ENCODE measurements at places on chromosomes 2 and 18.
A peak's percentile ranks its signal among the peaks of the same experiment; 100 is the strongest.

DNA sequence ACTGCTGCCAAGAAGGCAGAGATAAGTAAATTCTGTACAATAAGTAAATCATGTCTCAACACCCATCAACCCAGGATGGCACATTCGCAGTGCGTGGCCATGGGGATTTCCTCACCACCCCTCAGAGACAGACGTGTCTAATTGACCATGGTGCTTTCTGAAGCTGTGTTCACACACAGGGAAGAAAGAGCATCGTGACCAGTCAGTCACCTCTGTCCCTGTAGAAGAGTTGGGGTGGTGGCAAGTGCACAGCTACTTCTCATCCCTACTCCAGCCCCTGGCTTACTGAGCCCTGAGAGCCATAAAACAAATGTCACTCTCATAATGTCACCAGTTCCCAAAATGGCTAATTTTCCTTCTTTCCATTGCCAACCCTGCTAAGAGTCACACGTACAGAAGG lies 31.3 kb upstream of the MLPH start:
- DNase-seq, result no peak

DNA sequence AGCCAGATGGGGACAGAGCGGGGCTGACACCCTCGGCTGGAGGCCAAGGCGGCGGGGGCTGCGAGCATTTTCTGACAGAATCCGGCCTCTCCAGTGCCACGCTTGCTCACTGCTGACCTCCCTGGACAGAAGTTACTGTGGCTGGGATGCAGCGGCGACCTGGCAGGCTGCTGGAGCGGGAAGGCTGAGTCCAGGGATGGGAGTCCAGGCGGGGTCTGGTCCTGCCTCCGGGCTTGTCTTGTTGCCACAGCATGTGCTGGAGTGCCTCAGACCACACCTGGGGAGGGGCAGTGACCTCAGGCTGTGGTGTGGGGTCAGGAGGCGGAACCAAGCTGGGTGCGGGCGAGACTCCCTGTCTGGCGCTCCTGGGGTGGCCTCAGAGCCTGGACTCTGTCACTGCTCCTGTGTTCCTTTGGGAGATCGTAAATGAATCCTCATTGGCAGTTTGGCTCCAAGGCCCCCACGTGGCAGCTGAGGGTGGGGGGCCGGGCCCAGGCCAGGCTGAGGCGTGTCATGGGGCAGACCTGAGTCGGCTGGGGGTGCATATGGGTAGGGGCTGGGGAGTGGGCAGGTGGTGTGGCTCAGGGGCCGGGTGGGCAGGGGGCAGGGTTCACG lies 5.5 kb downstream of the BOK start:
- no peak for DNase-seq

DNA sequence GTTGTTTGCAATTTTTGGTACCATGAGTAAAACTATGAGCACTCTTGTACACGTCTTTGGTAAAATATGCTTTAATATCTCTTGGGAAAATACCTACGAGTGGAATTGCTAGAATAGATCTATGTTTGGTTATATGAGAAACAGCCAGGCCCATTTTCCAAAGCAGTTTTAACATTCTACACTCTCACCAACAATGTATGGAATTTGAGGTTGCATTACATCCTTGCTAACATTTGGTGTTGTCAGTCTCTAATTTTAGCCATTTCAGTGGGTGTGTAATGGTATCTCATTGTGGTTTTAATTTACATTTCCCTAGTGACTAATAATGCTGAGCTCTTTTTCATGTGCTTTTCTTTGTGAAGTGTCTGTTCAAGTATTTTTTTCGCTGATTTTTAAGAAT lies 118.9 kb upstream of the TCF4 start:
- no peak for DNase-seq

- DNase-seq, result peak; percentile 90
These were observed 261.0 kb upstream of the SIX3 start for GRCh38 chr2:44680424-44680971.

DNA sequence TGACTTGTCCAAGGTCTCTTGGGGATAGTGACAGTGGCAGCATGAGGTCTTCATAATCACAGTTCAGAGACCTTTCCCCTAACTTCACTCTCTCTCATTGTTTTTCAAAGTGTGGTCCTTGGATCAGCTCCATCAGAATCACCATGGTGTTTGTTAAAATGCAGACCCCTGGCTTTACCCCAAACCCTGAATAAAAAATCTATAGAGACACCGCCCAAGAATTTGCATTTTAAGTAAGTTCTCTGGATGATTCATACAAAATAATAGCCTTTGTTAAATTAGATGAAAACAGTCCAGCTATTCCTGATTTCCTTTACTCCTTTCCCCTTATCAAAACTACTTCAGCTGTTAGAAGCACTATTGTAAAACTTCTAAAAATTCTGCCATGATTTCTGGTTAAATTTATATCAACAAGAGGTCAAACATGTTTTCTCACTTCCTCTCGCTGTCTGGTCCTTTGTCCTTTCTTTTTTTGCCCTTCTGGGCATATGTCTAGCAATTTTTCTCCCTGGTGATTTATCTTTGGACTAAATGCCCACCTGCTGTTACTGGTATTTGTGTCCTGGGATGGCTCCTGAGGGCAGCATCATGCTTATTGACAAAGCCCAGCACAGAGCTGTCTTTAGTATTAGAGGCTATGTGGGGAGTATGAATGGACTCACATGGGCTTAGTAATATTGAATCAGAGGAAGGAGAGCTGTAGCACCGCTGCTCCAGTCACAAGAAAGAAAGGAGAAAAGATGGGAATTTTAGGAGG lies 63.4 kb downstream of the LHCGR start:
- no peak for DNase-seq

DNA sequence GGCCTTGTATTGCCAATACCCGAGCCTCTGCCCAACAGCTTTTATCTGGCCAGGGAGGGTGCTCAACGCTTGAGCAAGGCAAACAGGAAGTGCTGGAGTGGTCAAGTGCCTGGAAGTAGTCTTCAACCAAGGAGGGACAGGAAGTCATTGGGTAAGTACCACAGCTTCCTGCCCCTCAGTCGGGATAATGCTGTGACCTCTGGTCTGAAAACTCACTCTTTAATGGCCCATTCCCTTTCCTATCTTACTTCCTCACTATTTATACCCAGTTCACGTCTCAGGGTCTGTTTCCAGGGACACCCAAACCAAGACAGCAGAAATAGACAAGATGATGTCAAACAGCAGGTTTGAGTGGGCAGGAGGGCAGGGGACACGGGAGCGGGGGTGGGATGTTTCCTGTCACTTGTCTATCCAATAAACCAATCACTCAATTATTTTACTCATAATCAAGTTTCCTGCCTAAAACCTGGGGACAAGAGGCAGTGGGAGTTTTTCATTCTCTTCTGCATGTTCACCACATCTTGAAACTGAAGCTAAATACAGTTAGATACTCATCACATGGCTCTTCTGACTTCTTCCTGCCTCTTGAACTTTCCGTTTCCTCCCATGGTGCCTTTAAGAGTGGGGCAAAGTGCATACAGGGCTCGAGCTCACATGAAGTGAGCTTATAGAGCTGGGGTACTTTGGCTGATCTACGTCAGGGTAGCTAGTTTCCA lies 68.9 kb upstream of the CAB39 start:
- no peak for DNase-seq

GRCh38 chr2:35099342-35099741 lies 1256.2 kb upstream of the CRIM1 start:
- no peak for DNase-seq

DNA sequence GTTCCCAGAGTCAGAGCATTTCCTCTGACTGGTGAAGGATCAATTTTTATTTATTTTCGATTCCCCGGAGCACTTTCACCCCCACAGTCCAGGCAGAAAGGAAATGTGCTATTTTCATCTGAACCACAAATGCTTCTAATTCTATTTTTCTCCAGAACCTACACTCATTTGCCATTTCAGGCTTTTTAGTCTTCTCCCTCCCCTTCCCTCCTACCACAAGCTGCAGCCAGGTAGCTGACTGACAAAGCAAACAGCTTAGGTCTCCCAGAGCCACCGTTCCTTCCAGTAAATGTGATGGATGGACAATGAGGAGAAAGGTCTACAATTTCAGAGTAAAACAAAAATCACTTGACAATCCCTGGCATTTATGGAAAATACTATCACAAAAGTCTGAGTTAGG lies 76.9 kb downstream of the KLF7 start:
- DNase-seq, result peak; percentile 34

DNA sequence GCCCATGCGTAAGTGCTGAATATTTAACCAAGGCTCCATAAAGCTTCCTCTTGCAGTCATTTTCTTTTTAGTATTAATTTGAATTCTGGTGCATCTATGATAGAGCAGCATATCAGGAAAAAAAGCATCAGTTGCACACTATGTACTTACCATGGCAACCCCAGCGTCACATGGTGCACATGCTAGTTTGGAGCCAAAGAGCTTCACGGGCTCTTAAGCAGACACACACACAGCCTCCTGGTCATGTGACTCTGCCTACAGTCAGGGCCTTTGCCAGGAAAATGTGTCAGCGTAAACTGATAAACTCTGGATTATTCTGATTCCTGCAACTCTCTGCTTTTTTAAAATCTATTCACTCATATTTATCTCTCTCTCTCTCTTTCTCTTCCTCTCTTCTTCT lies 30.2 kb downstream of the NYAP2 start:
- DNase-seq, result peak; percentile 40

DNA sequence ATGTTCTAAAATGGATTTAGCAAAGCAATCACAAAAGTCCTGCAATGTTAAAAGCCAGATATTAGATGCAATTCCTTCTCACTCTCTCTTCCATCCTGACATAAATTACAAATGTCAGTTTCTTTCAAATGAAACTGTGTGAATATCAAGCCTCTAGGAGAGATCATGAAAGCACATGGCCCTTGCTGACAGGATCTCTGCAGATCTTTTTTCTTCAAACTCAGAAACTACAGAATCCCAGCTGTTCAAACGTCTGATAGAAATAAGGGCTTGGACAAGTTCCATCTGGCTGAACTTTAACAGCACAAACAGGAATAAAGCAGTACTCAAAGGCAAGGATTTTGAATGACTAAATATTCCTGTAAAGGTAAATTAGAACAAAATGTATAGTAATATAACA lies 47.6 kb downstream of the PDE1A start:
- no peak for DNase-seq

DNA sequence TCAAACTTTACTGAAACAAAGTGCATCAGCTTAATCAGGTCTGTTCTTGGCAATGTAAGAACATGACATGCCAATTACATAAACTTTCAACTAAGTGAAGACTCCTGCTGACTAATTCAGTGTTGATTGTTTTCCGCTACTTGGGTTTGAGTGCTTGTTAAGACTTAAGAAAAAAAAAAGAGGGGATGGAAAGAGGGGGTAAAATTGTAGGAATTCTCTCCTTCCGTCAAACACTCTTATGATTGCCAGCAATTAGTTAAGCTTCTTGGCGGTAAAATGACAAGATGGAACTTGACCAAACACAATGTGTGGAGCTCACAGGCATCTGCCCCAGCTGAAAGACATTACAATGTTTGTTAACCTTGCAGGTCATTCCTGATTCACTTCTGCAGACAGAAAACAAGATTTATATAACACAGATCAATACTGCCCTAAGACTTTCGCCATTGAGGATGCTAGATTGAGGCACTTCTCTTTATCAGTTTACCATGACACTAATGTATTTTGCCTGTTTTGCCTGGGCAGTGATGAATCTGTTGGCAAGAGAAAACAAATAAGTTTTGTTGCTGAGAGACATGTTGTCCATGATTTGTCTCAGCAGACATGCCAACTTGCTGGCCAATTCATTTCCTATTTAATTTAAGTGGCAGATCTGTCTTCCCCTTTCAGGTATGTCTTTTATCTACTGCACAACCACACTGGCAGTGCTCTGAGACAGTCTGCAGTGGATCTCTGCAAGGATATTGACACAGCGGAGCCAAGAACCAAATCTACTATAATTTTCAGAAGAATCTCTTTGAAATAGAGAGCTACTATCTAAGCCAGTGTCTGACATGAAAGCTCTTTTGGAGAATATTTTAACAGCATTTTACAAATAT lies 410.0 kb upstream of the KCNH7 start:
- DNase-seq, result no peak

GRCh38 chr2:201004370-201004769 lies 40.9 kb upstream of the ORC2 start:
- no peak for DNase-seq

DNA sequence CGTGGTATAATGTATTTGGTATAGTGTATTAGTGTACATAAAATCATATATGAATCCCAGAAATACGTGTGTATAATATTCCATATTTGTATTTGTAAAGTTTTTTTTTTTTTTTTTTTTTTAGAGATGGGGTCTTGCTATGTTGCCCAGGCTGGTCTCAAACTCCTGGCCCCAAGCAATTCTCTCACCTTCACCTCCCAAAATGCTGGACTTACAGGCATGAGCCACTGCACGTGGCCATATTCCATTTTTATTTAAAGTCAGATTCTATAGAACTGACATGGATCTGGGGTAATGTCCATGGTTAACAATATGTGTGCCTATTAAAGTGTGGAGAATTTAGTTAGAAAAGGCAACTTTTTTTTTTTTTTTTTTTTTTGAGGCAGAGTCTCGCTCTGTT lies 71.5 kb downstream of the ANTXR1 start:
- DNase-seq, result no peak

- no peak for DNase-seq
These were observed 25.5 kb upstream of the CTNNA2 start for GRCh38 chr2:79487399-79487798.

GRCh38 chr2:21420553-21421335 lies 297.0 kb downstream of the TDRD15 start:
- DNase-seq, result no peak

DNA sequence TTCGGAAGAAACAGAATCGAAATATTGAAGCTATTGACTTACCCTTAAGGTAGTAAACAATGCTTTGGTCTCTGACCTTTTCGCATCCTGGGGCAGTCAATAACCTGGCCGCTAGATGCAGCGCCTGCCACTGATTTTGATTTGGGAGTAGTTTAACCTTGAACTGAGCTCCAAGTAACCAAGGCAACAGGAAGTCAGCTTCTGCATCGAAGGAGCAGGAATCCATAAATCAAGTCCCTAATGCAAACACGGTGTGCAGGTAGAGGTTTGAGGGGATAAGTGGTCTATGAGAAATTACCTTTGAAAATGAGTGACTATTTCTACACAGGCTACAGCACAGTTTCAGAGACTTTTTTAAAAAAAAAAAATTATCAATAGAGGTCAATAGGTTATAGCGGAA lies 353.5 kb downstream of the SETBP1 start:
- no peak for DNase-seq

- DNase-seq, result no peak
These were observed 259.0 kb downstream of the HNMT start for GRCh38 chr2:138223319-138223718.

DNA sequence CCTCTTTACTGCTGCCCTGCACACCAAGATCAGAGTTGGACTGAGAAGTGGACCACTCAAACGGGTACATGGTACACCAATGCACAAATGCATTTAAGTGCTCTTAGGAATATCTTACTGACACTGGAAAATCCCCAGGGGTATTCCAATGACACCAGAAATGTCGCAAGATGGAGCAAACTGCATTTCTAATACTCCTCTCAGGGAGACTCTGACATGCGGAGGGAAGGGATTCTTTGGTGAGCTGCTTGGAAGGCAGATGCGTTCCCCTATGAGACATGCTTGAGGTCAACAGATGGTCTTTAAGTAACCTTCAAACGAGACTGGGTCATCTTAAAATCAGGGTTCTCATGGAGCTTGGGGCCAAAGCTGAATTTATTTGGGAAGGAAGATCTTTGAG lies 521.8 kb upstream of the TCF4 start:
- DNase-seq, result no peak

- DNase-seq, result no peak
These were observed 87.8 kb downstream of the HDAC4 start for GRCh38 chr2:239312741-239313667.
